ENCODE measurements at places on chromosomes 5 and 9.

GRCh38 chr9:93097511-93098201 is 1.6 kb downstream of the CARD19 start:
- DNase-seq = no peak

DNA sequence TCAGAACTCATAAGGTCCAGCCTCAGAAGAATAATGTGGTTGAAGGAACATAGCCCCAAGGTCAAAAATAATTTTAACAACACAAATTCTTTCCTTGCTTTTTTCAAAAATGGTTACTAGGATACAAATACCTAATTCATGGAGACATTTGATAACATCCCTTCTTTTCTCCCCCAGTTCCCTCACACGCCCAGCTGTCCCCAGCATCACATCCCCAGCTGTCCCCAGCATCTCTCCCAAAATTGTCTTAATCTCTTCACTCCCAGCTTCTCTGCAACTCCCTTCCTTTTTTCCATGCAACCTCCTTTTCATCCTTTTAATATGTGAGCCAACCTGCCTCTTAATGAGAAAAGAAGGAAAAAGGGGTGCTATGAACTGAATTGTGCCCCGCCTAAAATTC is 77.8 kb downstream of the FSTL4 start:
- DNase-seq = no peak

GRCh38 chr5:9089893-9090292 is 456.0 kb downstream of the SEMA5A start:
- no peak for DNase-seq

- DNase-seq = no peak
These were observed 130.6 kb downstream of the MYO10 start for GRCh38 chr5:16805486-16805885.

- DNase-seq = no peak
These were observed 205.9 kb downstream of the PDZD2 start for GRCh38 chr5:31844622-31845345.

GRCh38 chr5:77180167-77181081 is 30.1 kb upstream of the PDE8B start:
- no peak for DNase-seq

DNA sequence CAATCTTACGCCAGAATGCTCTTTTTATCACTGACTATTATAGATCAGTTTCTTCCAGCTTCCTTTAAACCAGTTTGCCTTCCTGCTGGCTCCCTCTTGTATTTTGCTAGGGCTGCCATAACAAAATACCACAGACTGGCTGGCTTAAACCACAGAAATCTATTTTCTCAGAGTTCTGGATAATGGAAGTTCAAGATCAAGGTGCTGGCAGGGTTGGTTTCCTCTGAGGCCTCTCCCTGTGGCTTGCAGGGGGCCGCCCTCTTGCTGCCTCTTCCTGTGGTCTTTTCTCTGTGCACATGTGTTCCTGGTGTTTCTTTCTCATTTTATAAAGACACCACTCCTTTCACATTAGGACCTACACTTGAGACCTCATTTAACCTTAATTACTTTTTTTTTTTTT is 6.8 kb upstream of the FXN start:
- no peak for DNase-seq

DNA sequence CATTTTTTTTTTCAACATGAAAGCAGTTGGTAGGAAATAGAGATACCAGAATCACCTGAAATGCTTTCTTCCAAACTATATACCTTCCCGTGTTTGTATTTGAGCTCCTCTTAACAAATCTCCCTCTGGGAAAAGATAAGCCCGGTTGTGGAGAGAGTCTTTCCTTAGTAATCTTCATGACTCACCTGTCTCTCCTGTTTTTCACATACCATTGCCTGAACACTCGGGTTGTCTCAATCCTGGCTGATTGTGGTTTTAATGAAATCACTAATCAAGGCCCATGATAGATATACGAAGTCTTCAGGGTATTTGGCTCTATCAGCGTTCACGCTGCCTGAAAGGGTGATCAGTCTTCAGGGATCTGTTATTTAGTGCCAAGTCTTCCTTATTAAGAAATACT is 136.7 kb downstream of the MAN2A1 start:
- no peak for DNase-seq

DNA sequence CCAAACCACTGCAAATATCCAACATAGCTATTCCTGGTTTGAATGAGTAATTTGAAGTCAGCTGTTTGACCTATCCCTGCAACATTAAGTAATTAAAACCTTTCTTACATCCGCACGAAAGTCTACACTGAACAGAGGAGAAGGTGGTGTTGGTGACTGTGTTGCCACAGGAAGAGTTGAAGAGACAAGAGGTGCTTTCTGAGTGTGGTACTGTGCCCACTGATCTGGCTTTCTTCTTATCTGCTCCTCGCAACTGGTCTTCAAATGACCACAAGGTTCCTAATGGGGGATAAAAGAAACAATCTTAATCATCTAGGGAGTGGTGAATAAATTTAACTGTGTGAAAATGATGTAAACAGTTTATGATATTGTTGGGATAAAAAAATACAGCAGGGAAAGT is 29.4 kb upstream of the PDCL start:
- DNase-seq = no peak

DNA sequence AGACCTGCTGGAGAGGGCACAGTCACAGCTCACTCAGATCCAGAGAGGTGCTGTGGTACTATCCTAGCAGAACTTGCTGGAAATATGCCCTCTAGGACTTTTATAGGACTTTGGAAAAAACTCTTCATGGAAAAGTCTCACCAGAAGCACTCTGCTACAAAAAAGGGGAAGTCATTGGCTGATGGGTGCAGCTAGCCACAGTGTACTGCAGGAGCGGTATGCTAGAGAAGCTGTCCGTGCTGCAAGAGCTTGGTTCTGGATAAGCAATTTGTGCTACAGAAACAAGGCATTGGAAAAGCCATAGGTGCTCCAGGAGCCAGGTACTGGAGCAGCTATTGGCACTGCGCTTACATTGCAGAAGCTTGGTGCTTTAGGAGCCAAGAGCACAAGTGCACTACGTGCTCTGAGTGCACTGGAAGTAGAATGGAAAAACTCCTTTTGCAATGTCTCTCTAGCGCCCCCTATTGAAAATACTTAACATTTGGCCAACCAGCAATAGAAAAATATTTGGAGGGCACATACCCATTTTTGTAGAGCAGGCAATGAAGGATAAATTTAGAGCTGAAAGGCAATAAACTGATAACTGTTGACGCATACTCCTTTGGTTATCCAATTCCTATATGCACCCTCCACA is 83.4 kb downstream of the MEGF10 start:
- DNase-seq = peak; percentile 20

- no peak for DNase-seq
These were observed 212.2 kb upstream of the ACO1 start for GRCh38 chr9:32172256-32172655.

- no peak for DNase-seq
These were observed 256.7 kb downstream of the ARRDC3 start for GRCh38 chr5:91126448-91126847.

- no peak for DNase-seq
These were observed 54.7 kb upstream of the SNX2 start for GRCh38 chr5:122719991-122720746.

DNA sequence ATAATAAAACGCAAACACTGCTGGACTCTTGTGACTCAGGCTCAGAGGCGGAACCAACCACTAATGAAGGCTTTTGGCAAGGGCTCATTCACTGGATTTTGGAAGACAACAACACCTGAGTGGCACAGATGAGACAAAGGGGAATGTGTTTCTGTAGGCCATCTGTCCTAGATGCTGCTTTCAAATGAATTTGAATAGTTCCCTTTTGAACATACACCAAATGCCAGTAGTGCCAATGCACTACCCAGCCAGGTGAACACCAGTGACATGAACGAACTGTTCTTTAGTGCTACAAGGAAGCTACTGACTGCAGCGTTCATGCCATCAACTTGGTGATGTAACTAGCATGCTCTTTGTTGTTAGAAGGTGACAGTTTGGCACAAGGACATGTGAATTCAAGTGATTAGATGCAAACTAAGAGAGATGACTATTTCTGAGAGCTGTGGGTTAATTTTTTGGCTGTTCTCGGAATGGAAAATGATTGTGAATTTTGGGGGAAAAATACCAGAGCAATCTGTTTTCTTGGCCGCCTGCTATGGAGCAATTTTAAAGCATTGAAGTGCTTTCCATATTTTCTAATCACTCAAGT is 173.7 kb downstream of the SLC24A2 start:
- no peak for DNase-seq

GRCh38 chr5:174732036-174733020 is 7.9 kb downstream of the MSX2 start:
- no peak for DNase-seq

- DNase-seq = no peak
These were observed 21.7 kb downstream of the PHF2 start for GRCh38 chr9:93597871-93598646.

GRCh38 chr9:92179286-92180001 is 64.2 kb upstream of the SPTLC1 start:
- no peak for DNase-seq

DNA sequence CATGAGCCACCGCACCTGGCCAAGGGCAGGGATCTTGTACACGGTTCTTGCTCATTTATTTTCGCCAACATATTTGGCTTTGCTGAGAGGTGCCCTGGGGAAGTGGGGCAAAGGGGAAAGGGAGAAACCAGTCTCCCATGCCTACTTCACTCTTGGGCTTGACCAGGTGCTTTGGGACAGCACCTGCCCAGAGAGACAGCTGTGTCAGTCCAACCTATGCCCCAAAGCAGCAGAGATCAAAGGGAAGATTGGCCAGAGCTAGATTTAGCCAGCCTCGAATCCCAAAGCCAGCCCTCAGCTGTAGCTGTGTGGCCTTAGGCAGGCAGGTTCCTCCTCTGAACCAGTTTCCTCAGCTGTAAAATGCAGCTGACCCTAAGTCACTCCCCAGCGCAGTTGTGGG is 2.3 kb upstream of the PTGES start:
- no peak for DNase-seq

DNA sequence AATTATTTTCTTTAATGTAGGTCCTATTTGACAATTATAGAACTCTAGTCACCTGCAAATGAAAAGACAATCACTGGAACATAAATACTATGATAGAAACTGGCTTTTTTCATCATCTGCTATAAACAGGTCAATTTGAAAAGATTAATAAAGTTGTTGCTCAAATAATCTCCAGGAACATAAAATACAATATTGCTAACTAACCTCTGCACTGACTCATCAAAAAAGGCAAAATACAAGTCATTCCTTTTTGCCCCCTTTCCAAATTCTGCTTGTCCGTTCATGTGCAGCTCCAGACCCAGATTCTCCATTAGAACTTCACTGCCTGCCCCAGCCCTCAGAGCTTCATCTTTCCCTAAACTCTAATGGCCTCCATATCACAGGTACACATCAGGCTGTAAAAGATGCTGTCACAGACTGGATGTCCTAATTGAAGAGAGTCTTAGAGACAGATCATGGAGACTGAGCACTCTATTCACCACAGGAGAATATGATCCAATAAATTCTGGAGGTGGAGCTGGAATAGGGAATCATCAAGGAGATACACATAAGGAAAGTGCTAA is 1.6 kb downstream of the DCTN4 start:
- DNase-seq = no peak

DNA sequence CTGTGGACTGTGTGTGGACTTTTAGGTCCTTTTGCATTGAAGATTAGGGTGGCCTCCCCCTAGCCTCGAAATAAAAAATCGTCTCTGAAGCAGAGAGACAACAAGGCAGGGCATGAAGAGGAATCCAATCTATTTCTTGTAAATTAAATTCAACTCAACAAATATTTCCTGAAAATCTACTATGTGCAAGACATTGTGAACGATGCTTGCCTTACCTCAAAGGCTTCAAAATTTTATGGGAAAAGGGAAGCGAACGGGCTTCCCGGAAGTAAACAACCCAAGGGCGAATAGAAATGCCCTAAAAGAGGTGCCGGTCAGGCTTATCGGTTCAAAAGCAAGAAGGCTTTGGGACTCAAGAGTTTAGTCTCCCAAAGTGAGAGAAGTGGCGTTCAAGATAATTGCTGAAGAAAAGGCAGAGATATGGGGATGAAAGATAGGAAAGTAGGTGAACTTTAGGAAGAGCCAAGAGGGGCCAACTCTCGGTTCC is 525 bp downstream of the KIF24 start:
- no peak for DNase-seq

DNA sequence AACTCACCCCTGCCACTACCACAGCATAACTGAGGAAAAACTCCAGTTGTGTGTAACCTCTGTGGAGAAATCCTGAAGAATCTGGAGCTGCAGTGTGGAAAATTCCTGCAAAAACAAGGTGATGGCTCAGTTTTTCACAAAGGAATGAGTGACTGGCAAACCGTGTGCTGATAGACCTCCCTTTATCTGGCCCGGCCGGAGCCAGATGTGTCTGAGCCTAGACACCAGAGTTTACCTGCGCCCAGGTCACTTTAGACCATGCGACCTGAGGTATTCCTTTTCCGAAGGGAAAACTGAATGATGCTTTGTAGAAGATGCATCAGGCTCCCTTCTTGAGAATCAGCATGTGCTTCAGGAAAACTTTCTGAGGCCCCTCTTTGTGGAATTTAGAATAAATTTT is 16.2 kb downstream of the SLC25A48 start:
- DNase-seq = no peak

DNA sequence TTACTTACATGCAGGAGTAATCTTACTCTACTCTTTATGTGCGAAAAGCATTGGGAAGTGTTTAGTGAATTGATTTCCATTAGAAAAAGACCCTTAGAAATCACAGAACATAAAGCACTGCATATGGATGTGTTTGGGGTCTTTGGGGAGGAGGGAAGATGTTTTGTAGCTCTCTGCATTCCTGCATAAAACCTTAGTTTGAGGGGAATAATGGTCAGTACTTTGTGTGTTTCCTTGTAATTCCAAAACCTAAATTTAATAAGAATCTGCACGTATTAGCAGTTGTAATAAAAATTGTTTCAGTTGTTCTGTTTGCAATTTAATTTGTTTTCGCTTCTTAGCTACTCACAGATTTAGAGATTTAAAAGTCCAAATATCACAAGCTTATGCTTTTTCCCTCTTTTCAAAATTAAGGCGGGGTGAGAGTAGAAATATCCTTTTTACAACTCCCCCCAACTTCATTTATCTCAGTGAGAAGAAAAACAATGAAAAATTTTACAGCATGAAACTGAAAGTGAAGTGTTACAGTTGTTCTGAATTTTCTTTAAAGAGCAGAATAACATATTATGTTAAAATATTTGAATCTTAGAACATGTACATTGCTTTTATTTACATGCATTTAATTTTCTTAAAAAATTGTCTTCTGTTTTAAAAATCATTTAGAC is 143.8 kb downstream of the SMARCA2 start:
- DNase-seq = peak; percentile 44

GRCh38 chr9:11933926-11934325 is 759.3 kb upstream of the TYRP1 start:
- DNase-seq = no peak

DNA sequence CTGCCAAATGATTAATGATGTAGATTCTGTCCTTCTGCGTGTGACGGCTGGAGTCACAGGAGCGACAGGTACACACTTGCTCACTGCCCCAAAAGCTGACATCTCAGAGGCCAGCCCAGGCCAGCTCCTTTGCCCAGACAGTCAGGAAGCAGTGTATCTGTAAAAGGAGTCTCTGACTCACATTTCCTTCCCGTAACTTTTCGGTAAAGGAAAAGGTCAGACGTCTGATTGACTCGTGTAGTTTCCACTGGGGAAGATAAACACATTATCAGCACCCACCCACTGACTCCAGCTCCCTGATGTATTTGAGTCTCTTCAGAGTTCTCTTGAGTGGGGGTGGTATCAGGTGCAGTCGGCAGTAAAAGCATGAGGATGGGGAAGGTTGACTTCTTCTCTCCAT is 64.4 kb upstream of the WWC1 start:
- DNase-seq = no peak

- no peak for DNase-seq
These were observed 344.5 kb downstream of the ACTL7B start for GRCh38 chr9:108511307-108511706.

- no peak for DNase-seq
These were observed 2.0 kb upstream of the PFN3 start for GRCh38 chr5:177402271-177403043.

GRCh38 chr5:13516195-13516594 is 428.3 kb downstream of the DNAH5 start:
- no peak for DNase-seq

Data from NAMALWA (cell line).